ENCODE measurements at places on chromosomes 11 and 22. TPM values are rescaled to one million over a fixed set of nuclear protein-coding genes. Genes with fewer than 3 reads are reported as not detected.

The MS4A4E gene
- total RNA-seq = 13.7 TPM

The MFRP gene
- not detected for total RNA-seq

The CRYBB3 gene
- total RNA-seq = not detected

The OR4D5 gene
- total RNA-seq = not detected

The FOSL1 gene
- total RNA-seq = 1.6 TPM

The GRIK4 gene
- total RNA-seq = 1.7 TPM

The NXPE1 gene
- not detected for total RNA-seq

The ANO9 gene
- 10.2 TPM for total RNA-seq

The YPEL4 gene
- total RNA-seq = 1.7 TPM

The OR52N5 gene
- not detected for total RNA-seq

The MIAT gene
- 35.1 TPM for total RNA-seq

DNA sequence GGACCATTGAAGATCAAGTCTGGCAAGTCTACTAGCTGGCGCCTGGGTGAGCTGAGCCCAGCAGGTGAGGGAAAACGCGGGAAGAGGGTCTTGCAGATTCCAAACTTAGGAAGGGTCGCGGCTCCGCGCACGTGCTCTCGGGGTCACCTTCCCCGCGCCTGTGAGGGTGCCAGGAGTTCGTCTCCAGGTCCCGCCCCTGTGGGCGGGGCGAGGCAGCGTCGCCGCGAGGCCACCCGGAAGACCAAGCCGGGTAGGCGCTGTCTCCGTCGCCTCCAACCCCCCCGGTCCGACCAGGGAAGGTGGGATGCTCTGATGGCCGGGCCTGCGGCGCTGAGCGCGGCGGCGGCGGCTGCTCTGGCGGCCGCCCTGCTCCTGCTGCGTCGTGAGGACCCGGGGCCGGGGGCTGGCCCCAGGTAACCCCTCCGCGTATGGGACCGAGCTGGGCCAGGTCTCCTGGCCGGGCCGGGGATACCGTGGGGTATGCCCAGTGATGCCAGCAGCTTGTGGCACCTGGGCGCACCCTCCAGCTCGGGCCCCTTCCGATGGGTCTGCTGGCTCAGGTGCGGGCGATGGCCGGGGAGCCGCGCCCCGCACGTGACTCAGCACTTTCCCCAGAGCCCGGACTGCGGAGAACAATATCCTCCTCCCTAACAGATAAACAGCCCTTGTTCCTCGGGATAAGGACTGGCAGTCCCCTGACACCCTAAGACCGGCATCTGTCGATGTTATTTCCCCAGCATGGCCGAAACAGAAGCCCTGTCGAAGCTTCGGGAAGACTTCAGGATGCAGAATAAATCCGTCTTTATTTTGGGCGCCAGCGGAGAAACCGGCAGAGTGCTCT is at the start of gene HTATIP2:
HTATIP2 (plus strand) TSS at position 215 of the 841 bp plus-strand sequence; CDS start at position 739, 524 bp downstream.
- DNase-seq = peak; percentile 96

DNA sequence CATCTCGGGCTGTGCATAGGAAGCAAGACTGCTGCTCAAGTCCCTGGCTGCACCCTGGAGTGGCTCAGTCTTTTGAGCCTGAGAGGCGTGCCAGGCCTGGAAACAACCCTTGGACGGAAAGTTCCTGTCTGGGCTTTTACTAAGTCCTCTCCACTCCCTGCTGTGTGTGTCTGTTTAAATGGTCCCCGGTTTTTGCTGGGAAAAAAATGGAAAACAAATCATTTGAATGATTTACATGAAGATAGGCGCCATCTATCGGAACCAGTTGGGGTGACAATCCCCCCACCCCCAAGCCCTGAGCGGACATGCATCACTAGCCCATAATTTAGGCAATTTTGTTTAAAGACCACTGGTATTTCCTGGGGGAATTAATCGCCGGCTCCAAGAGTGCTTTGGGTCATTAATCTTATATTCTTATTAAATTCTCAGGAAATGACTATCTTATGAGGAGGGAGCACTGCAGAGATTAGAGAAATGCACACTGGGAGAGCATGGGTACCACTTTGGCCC is 2.7 kb upstream of the GAB2 start:
- DNase-seq = peak; percentile 82

DNA sequence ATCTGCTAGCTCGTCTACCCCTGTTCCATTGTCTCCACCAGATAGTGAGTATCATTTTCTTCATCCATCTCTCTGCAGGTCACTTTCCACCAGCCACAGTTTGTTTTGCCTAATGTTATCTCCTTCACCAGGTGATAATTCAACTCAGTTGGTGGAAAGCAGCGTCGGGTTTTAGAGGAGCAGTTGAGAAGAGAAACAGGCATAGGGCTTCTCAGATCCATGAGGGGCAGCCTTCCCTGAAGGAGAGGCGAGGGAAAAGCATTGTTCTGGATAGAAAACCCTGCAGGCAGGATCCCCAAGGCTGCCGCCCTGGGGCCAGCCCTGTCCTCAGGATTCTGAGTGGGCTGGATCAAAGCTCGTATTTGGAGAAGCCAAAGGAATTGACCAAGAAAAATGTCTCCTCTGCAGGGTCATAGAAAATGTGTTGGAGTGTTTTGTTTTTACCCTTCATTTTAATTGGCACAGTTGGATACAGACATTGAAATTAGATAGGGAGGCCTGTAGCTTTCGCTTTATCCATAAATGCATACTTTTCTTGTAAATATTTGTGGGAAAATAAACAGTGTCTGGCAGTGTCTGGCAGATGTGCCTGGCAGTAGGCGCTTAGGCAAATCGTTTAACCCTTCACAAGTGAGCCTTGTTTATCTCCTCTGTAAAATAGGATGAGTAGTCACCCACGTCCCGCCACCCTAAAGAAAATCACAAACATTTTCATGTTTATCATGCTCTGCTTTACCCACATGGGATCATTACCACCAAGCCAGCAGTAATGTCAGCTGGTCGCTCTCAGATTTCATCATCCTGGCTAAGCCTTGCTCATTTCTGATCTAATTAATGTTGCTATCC is 73.4 kb upstream of the TTC12 start:
- DNase-seq = no peak

DNA sequence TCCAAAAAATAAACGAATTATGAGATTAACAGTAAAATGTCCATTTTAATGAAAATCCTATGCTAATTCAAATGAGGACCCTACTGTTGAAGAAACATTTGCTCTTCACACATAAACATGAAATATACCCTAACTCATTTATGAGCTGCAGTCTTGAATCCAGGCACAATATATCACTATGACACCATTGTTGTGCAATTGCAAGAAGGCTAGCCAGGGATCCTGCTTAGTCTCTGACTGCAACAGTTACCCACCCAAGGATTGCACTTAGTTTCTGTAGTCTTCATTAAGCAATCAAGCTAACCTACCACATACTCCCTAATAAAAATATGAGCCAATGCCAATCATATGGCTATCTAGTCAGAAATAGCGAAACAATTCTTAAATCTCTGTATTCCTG is 981.0 kb upstream of the FAT3 start:
- no peak for DNase-seq

- peak; percentile 54 for DNase-seq
Measured at GRCh38 chr11:68659158-68659921, 25.0 kb upstream of the GAL start.

DNA sequence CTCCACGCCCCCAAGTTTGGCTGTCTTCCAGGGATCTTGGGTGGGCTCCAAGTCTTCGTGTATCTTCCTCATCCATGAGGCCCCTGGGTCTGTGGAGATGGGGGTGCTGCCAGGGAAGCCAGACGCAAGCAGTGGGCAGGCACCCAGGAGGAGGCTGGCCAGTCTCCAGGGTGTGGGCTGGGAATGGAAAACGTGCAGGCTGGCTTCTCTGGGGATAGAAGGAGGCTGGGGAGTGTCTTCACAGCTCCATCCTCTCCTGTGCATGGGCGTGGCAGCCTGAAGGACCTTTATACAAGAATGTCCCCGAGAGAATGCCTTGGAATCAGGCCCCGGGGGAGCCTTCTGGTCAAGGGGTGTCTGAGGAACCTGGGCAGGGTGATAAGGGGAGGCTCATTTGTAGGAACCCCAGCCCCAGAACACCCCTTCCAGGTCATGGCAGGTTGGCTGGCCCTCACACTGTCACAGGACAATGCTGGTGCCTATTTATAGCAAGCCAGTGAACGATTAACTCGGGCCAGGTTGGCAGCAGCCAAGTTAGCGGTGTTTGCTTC is 14.0 kb downstream of the SGSM1 start:
- no peak for DNase-seq

DNA sequence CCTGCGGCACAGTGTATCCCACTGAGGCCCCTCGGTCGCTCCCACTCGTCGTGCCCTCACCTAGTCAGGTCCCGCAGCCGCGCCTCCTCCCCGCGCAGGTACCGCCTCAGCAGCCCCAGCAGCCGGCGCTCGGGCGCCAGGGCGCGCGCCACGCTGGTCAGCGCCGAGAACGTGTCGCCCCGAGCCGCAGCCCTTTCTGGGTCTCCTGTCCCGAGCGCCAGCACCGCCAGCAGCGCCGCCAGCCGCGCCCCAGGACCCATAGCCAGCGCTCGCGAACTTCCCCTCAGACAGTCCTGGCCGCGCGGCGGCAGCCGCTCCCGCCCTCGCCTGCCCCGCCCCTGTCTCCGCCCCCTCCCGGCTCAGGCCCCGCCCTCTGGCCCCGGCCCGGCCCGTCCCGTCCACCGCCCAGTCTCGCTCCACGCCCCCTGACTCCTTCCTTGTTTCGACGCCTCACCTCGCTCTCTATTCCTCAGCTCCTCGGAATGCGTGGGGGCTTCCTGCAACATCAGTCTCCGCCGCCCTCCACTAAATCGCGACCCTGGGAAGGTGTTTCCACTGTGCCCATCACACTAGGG is at the start of gene P4HA3:
P4HA3 (minus strand) TSS at position 289 of the 575 bp plus-strand sequence; CDS start at position 260, 29 bp downstream.
- peak; percentile 89 for DNase-seq

DNA sequence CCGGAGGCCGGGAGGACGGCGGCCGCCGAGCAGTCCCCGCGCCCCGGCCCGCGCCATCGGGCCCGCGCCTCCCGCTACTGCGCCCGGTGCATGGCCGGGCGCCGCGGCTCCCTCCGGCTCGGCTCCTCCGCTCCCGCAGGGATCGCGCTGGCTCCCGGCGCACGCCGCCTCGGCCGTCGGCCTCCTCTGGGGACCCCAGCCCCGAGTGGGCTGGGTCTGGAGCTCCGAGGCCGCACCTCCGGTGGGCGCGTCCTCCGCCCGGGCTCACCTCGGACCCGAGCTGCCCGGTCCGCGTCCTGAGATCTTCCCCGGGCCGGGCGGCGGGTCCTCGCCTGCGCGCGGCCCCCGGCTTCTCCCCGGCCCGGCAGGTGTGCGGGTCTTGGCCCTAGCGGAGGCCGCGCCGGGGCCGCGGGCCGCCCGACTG is 251 bp downstream of the SHISA8 start:
- peak; percentile 75 for DNase-seq

- DNase-seq = no peak
Measured at GRCh38 chr11:11574373-11575287, 47.2 kb downstream of the GALNT18 start.

GRCh38 chr11:10450462-10451425 is 4.3 kb upstream of the AMPD3 start:
- DNase-seq = peak; percentile 92

GRCh38 chr11:115676206-115676605 is 172.0 kb upstream of the CADM1 start:
- no peak for DNase-seq

GRCh38 chr11:133943950-133944698 is 12.6 kb downstream of the IGSF9B start:
- DNase-seq = no peak

DNA sequence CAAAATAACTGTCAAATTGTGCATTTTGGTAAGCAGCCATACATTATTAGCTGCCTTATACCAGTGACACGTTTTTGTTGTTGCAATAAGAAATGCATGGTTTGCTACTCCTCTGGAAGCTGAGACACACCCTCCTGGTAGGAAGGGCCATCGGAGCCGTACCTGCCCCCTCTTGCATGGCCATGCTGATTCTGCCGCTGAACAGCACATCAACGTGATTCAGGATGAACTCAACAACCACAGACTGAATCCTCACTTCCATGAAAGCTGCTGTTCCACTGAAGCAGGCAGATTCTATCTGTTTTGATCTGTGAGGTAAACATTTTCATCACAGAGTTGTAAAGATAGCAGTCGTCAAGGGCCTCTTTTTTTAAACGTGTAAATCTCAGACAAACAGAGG is 38.6 kb upstream of the TP53AIP1 start:
- no peak for DNase-seq

- DNase-seq = no peak
Measured at GRCh38 chr11:92955860-92956259, 13.6 kb upstream of the MTNR1B start.

- no peak for DNase-seq
Measured at GRCh38 chr22:44088976-44089570, 65.0 kb downstream of the PARVB start.

- no peak for DNase-seq
Measured at GRCh38 chr11:120929664-120930154, 94.2 kb upstream of the TBCEL start.

GRCh38 chr11:71211631-71212030 is 40.7 kb downstream of the SHANK2 start:
- no peak for DNase-seq

DNA sequence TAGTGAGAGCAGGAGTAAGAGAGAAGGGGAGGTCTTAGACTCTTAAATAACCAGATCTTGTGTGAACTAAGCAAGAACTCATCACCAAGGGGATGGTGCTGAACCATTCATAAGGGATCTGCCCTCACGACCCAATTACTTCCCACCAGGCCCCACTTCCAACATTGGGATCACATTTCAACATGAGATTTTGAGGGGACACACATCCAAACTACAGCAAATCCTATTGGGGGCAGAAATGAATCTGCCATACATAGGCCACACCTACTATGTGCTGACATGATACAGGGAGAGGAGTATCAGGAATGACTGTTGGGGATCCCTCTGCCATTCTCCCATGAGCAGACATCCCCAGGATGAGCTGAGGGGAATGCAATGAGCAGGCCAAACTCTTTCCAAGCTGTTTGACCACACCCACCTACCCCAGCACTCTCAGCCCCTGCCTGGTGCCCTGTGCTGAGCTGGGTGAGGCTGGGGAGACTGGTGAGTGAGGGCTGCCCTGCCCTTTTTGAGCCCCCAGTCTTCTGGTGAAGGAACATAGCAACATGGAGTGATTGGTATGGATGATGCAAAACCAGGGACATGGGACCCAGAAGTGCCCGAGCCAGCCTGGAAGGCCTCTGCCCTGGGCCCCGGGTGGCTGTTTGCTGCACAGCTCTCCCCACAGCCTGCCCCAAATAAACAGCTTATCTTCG is 1.2 kb upstream of the GTSE1 start:
- no peak for DNase-seq

- DNase-seq = peak; percentile 42
Measured at GRCh38 chr11:2510626-2511402, 66.0 kb downstream of the KCNQ1 start.

- DNase-seq = peak; percentile 82
Measured at GRCh38 chr11:112555491-112556364, 295.1 kb upstream of the PLET1 start.

- no peak for DNase-seq
Measured at GRCh38 chr11:128053981-128054931, 533.1 kb downstream of the ETS1 start.

Measured in spleen (tissue), 13 donors.